Cardiac muscle cell (in vitro differentiated cells and primary cell): ENCODE measurements at places on chromosomes 3 and 15. TPM values are rescaled to one million over a fixed set of nuclear protein-coding genes. Genes with fewer than 3 reads are reported as not detected.
A peak's percentile ranks its signal among the peaks of the same experiment; 100 is the strongest.

GRCh38 chr3:190180268-190180667, 59.6 kb upstream of the P3H2 start:
- no peak overlapping the region for H3K4me3 ChIP-seq
- no peak overlapping the region for H3K27ac ChIP-seq
- H3K27me3 ChIP-seq, result no peaks in the 10 kb centered on the region
- no peak for DNase-seq
- H3K4me1 ChIP-seq, result peaks cover 11% of the 10 kb centered on the region

GRCh38 chr15:92808598-92809063, 91.5 kb upstream of the CHD2 start:
- H3K36me3 ChIP-seq, result no peaks in the 10 kb centered on the region
- H3K4me3 ChIP-seq, result peak overlapping the region; percentile 19
- peaks cover 21% of the 10 kb centered on the region for H3K4me1 ChIP-seq
- DNase-seq, result peak; percentile 43

DNA sequence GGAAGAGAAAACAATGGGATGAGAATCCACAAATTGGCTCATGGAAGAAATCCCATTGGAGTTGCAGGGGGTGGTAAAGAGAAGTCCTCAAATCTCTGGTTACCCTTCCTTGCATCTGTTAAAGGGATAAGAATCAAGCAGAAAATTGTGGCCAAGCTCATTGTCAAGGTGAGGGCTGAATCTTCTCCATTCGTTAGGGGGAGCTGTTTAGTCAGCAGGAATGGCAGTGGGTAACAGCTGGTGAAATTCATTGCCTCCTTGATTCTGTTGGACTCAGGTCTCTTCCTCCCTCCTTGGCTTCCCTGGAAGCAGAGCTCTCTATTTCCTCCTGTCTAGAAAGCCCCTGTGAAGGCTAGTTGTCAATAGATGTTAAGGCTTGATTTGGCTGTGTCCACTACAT, 343.1 kb upstream of the SEMA6D start:
- no peaks in the 10 kb centered on the region for H3K27me3 ChIP-seq
- H3K4me1 ChIP-seq, result peaks cover 9% of the 10 kb centered on the region
- H3K27ac ChIP-seq, result no peak overlapping the region
- no peaks in the 10 kb centered on the region for H3K36me3 ChIP-seq
- no peak overlapping the region for H3K4me3 ChIP-seq

GRCh38 chr3:170355738-170356595, 1.5 kb upstream of the SKIL start:
- H3K4me1 ChIP-seq, result peaks cover 25% of the 10 kb centered on the region
- H3K27me3 ChIP-seq, result no peaks in the 10 kb centered on the region
- peak overlapping the region; percentile 99 for H3K27ac ChIP-seq

DNA sequence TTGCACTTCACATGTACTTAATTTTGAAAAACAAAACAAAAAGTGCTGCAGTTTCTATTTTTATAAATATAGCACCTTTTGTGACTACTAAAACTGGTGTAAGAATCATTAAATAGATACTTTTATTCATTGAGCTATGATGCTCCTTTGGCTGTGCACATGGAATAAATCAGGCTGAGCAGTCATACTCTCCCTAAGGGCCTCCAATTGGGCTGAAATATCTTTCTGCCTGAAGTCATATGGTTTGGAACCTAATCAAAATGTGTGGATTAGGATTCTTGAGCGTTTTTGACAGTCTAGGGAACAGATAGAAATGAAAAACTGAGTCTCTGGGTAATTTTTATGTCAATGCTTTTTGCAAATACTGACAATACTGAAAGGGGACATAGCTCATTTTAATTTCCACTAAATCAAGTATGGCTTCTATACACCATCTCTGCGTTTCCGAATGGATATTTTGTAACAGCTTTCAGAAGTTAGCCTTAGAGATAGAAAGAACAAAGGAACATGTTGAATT, 392.2 kb upstream of the ROBO1 start:
- H3K27ac ChIP-seq, result no peak overlapping the region
- no peaks in the 10 kb centered on the region for H3K36me3 ChIP-seq
- no peak overlapping the region for H3K4me3 ChIP-seq

DNA sequence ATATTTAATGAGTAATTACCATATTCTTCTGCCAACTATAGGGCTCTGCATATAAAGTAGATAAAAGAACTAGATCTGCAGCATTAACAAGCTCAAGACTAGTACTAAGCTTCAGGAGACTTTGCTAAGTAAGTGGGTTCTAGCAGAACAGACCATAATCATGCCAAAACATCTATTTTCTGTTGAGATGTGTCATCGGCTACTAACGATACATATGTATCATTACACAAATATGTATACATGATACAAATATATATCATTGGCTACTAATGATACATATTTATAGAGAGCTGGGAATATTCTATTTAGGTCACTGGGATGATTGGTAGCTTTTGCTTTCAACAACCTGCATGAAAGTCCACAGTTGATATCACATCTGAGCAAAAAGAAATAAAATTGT, 185.8 kb upstream of the DCBLD2 start:
- H3K4me1 ChIP-seq, result no peaks in the 10 kb centered on the region
- no peak overlapping the region for H3K4me3 ChIP-seq
- H3K27me3 ChIP-seq, result no peaks in the 10 kb centered on the region
- H3K27ac ChIP-seq, result no peak overlapping the region
- DNase-seq, result no peak

- H3K27ac ChIP-seq, result no peak overlapping the region
- DNase-seq, result peak; percentile 52
- H3K4me1 ChIP-seq, result no peaks in the 10 kb centered on the region
- no peaks in the 10 kb centered on the region for H3K36me3 ChIP-seq
These were observed 51.9 kb downstream of the BBX start for GRCh38 chr3:107574650-107575049.

Gene GNAT1
- not detected in 2 replicates for total RNA-seq

DNA sequence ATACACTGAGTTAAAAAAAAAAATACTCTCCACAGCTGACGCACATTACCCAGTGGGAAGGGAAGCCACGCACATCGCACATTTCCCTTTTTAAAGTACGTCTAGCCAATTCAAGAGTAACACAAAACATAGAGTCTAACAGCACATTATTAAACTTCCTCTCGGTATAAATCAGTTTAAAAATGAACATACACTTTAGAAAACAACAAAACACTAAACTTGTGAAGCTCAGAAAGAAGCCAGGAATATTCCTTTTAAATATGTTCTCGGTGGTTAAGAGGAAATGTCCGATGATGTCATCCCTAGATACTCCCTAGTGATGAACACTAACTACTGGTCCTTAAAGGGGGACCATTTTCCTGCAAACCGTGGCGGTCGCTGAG, 721 bp downstream of the MYEF2 start:
- DNase-seq, result peak; percentile 30
- peak overlapping the region; percentile 90 for H3K27ac ChIP-seq
- H3K4me1 ChIP-seq, result peaks cover 10% of the 10 kb centered on the region
- peak overlapping the region; percentile 83 for H3K4me3 ChIP-seq
- H3K36me3 ChIP-seq, result no peaks in the 10 kb centered on the region

GRCh38 chr15:74207652-74208440, 5.3 kb upstream of the STRA6 start:
- no peaks in the 10 kb centered on the region for H3K27me3 ChIP-seq
- no peak for DNase-seq
- no peak overlapping the region for H3K27ac ChIP-seq

DNA sequence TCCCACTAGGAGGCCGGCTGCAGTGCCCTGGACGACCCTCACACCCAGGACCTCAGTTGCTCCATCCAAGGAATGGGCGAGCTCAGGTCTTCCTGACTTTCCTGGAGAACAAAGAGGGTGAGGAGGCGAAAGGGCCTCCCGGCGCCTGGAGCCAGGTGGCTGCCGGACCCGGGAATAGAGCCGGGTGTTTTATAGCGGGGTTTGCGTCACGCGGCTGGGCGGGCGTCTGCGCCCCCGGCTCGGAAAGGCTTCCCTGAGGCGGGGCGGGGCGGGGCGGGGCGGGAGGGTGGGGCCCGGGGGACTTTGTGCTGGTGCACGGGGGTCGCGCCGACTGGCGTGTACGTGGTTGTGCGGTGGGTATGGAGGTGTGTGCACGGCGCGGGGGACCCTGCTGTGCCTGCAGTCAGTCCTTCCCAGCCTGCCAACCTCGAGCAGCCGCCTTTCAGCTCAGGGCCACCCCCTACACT, 4.6 kb upstream of the PRKCD start:
- no peak for DNase-seq
- no peaks in the 10 kb centered on the region for H3K36me3 ChIP-seq
- no peak overlapping the region for H3K4me3 ChIP-seq
- peaks cover 98% of the 10 kb centered on the region for H3K27me3 ChIP-seq
- no peak overlapping the region for H3K27ac ChIP-seq

Gene TBC1D2B
- 8.8 and 16.5 TPM in 2 replicates for total RNA-seq

GRCh38 chr3:149480326-149481017, 6.0 kb downstream of the TM4SF4 start:
- peak; percentile 94 for DNase-seq
- no peak overlapping the region for H3K4me3 ChIP-seq
- no peak overlapping the region for H3K27ac ChIP-seq
- H3K27me3 ChIP-seq, result no peaks in the 10 kb centered on the region
- no peaks in the 10 kb centered on the region for H3K36me3 ChIP-seq

DNA sequence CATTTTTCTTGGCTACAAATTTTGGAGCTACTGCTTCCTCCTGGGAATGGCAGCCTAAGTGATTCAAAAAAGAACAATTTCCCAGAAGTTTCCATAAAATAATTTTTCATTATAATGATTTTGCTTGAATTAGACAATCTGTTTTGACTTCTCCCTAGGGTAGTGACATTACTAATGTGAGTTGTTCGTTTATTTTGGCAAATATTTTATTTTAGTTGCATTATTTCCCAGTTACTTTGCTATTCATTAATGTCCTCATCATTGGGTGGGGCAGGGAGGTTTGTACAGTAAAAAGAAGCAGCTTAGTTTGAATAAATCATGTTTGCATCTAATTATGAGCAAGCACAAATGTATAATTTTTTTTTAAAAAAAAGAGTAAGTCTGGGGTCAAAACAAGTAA, 686.6 kb downstream of the ROBO2 start:
- DNase-seq, result no peak
- H3K4me1 ChIP-seq, result no peaks in the 10 kb centered on the region
- H3K27ac ChIP-seq, result no peak overlapping the region
- no peaks in the 10 kb centered on the region for H3K27me3 ChIP-seq
